ENCODE measurements at places on chromosomes 2 and 18.

DNA sequence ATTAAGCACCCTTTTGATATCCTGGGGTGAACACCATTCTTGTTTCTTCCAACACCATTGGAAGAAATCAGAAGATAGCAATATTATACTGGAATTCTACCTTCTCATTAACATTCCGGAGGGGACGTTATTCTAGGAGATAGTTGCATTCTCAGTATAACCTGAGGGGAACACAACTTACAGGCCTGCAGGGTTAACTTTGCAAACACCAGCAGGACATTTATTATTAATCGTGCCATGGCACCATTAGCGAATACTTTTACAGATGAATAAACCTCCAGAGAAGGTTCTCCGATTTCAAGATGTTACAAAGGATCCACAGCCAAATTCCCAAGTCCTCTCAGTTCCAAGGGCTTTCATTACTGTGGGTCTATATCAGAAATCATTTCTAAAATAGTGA lies 109.0 kb downstream of the DHRS9 start:
- no peak overlapping the region for H3K27ac ChIP-seq
- H3K4me3 ChIP-seq = no peak overlapping the region
- no peaks in the 10 kb centered on the region for H3K27me3 ChIP-seq
- DNase-seq = no peak
- H3K36me3 ChIP-seq = no peaks in the 10 kb centered on the region
- no peaks in the 10 kb centered on the region for H3K4me1 ChIP-seq

GRCh38 chr18:5238371-5238976 lies 41.4 kb upstream of the AKAIN1 start:
- H3K36me3 ChIP-seq = no peaks in the 10 kb centered on the region
- DNase-seq = peak; percentile 63
- peak overlapping the region; percentile 85 for H3K27ac ChIP-seq
- peak overlapping the region; percentile 92 for H3K4me3 ChIP-seq

GRCh38 chr2:234218266-234219045 lies 168.0 kb downstream of the SPP2 start:
- no peaks in the 10 kb centered on the region for H3K36me3 ChIP-seq
- no peaks in the 10 kb centered on the region for H3K4me1 ChIP-seq
- H3K27ac ChIP-seq = no peak overlapping the region
- H3K27me3 ChIP-seq = no peaks in the 10 kb centered on the region

DNA sequence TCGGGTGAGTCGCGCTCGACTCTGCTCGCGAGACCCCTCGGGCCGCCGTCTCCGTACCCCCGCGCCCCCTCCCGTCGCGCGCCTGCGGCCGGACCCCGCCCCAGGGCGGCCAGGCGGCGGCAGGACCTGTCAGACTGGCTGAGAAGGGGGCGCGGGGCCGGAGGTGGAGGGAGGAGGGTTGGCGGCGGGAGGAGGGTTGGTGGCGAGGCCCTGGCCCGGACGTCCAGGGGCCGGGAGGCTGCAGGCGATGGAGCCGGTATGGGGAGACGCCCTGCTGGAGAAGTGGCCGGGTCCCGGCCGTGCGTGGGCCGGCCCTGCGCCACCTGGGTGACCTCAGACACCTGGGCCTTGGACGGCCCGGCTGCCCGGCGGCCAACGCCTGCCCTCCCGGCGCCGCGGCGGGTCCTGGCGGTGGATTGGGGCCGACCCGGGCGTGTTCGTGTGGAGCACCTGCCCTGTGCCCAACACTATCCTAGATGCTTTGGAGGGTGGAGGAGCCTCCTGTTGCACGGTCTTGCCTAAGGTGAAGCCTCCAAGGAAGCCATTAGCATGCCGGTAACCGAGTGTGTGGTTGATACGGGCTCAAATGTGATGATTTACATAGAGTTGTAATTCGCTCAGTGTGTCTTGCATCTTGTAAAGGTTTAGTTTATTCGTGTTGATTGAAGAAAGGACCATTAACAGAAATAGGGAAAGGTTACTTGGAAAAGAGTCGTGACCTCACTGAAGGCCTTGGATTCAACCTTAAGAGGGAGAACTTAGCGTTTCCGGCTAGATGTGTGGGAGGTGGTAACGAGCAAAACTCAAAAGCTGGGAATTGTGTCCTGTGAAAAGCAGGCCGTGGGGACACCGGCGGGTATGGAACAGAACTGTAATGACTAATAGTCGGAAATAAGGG lies 550 bp downstream of the MYL12B start:
- H3K36me3 ChIP-seq = no peaks in the 10 kb centered on the region
- H3K4me3 ChIP-seq = peak overlapping the region; percentile 87
- peaks cover 57% of the 10 kb centered on the region for H3K4me1 ChIP-seq
- no peaks in the 10 kb centered on the region for H3K27me3 ChIP-seq

DNA sequence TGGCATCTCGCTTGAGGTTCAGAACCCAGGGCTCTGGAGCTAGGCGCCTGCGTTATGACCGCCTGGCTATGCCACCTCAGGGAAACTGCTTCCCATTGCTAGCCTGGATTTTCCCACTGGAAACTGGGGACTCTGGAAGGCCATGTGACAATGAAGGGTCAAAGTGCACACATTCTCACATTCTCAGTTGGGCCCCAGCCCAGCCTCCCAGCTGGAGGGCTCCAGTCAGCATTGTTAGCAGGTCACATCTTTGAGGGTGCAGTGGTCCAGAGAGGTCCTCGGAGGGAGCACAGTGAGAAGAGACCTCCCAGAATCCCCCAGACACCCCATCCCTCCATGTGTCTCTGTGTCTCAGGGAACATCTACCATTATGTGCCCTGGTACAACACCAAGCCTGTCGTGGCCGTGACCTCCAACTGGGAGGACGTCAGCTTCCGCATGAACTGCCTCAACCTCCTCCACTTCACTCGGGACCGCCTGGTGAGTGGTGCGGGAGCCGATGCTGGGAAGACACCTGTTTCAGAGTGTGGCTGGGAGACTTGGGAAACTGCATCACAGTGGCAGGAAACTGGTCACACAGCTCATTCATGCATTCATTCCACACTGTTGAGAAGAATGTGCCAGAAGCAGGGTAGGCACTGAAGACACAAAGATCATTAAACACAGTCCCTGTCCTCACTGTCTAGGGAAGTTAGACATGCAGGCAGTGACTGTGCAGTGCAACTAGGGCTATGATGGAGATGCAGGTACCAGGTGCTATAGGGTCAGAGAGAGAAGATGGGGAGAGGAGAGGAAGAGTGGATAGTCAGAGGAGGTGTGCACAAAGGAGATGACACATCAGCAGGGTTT lies 41.6 kb downstream of the FER1L5 start:
- H3K27ac ChIP-seq = no peak overlapping the region
- H3K4me1 ChIP-seq = no peaks in the 10 kb centered on the region
- DNase-seq = no peak
- H3K36me3 ChIP-seq = no peaks in the 10 kb centered on the region
- no peak overlapping the region for H3K4me3 ChIP-seq

All from Karpas-422 (cell line).